Stimulated activated CD8-positive, alpha-beta memory T cell treated with anti-CD3 and anti-CD28 coated beads, Interleukin-7, amount 100 ng/mL, for 1 hour (primary cell): ENCODE measurements at places on chromosomes 3 and 15.

DNA sequence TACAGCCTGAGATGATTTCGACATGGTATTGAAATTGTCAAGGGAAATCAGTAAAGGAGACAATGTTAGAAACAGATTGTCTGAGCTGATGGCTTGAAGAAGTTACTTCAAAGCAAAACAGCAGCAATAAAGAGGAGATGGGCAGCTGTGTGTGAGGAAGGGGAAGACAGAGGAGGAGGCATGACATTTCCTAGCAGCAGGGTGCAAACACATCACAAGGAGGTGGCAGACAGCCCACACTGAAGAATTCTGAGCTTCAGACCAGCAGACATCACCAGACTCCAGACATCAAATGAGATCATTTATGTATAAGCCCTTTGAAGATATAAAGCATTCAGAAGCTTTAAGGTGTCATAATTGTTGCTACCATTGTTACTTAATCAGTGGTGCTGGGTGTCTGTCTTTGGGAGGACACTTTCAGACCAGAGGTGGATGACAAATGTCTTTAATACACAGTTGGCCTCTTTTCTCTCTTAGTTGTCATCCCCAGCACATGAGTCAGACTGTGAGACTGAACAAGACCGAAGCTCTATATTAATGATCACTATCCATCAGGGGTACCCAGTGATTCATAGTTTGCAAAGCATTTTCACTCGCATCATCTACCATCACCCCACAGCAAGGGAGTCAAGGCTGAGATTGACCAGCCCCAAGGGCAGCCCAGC, 203.9 kb downstream of the MINAR1 start:
- no peak for DNase-seq

- no peak for DNase-seq
These were observed 5.1 kb downstream of the SCAMP2 start for GRCh38 chr15:74868059-74868458.

GRCh38 chr3:142239421-142239820, 14.0 kb upstream of the GK5 start:
- DNase-seq: no peak

GRCh38 chr15:47746516-47746915, 29.2 kb downstream of the SEMA6D start:
- no peak for DNase-seq

GRCh38 chr3:65914032-65914739, 124.5 kb downstream of the MAGI1 start:
- no peak for DNase-seq

DNA sequence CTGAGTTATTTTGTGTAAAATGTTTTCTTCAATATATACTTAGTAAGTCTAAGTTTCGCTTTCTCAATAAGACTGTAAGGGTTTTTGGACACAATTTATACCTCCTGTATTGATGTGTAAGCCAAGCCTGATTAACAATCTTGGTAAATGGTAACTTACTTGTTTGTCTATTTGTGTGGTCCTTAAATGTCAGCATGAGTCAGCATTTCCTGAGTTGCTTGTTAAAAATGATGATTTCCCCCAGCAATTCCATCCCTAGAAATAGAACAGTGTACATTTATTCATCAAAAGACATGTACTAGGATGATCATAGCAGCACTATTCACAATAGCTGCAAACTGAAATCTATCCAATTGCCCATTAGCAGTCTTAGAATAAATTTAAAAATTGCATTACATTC, 53.4 kb upstream of the LRIG1 start:
- no peak for DNase-seq

DNA sequence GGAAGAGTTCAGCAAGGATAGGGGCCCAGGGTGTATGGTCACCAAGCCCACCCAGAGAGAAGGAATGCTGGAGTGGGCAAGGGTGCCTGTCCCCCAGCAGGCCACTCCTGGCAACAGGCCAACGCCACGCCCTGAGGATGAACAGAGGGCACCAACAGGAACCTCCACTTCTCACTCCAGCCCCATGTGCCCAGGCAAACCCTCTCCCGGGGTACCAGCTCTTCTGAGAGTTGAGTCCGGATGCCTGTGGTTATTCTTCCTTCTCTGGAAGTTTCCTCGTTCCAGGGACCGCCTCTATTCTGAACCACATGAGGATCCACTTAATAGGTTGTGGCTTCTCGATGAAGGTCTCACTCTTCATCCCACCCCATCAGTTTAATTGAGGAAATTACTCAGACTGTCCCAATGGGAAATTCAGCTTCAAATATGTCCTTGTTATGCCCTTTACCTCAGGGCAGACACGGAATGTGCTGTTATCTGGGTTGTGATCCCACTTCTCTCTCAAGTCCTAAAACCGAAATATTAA, 114.3 kb downstream of the LIPC start:
- no peak for DNase-seq

DNA sequence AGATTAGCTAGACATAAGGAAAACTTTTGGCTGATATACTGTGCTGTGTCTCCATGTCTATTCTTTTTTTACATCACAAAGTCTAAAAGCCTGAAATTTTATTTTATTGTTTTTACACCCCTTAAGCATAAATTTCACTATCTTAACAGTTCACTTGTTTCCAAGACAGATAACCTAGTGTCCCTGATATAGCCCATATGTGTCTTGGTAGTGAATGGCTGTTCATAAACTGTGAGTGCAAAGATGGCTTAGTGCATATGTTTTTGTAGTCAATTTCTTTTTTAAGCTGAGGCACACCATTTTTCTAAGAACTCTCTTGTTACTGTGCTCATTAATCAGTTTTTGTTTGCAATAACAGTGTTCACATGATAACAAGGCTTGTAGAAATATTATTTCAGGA, 381.1 kb downstream of the OXSM start:
- no peak for DNase-seq

GRCh38 chr3:139933766-139934165, 1.2 kb upstream of the CLSTN2 start:
- DNase-seq: no peak

DNA sequence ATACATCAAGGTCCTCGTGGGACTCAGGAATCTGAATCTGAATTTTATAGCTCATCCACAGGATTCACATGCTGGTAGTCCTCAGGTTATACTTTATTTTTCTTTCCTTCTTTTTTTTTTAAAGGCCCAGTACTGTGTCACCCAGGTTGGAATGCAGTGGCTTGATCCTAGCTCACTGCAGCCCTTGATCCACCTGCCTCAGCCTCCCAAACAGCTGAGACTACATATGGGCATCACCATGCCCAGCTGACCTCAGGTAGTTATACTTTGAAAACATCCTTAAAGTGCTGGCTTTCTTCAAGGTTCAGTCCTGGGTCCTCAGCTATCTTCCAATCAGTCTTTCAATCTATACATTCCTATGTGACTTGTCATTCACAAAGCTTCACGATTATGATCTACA, 38.2 kb downstream of the SNX4 start:
- no peak for DNase-seq

DNA sequence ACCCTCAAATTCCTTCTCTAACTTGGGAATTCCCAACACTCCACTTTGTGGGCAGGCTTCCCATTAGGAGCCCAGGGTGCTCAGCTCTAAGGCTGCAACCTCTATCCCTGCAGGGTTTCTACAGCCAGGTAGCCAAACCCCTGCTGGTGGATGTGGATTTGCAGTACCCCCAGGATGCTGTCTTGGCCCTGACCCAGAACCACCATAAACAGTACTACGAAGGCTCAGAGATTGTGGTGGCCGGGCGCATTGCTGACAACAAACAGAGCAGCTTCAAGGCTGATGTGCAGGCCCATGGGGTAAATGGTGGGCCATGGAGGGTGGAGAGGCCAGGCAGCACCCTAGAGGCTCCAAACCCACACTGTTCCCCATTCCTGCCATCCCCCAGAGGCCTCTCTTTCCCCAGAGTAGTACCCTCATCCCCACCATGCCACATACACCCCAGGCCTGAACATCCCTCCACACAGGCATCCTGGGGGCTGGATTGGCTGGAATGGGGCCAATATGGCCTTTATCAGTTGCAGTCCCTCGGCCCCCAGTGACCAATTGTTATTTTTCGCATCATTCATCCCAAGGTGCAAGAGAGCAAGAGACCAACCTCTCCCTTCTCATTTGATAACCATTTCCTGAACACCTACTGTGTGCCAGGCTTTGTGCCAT, 7.7 kb downstream of the ITIH1 start:
- DNase-seq: no peak
